SJCRH30 (cell line): ENCODE measurements at places on chromosomes 6 and 20. TPM values are rescaled to one million over a fixed set of nuclear protein-coding genes. Genes with fewer than 3 reads are reported as not detected.

DNA sequence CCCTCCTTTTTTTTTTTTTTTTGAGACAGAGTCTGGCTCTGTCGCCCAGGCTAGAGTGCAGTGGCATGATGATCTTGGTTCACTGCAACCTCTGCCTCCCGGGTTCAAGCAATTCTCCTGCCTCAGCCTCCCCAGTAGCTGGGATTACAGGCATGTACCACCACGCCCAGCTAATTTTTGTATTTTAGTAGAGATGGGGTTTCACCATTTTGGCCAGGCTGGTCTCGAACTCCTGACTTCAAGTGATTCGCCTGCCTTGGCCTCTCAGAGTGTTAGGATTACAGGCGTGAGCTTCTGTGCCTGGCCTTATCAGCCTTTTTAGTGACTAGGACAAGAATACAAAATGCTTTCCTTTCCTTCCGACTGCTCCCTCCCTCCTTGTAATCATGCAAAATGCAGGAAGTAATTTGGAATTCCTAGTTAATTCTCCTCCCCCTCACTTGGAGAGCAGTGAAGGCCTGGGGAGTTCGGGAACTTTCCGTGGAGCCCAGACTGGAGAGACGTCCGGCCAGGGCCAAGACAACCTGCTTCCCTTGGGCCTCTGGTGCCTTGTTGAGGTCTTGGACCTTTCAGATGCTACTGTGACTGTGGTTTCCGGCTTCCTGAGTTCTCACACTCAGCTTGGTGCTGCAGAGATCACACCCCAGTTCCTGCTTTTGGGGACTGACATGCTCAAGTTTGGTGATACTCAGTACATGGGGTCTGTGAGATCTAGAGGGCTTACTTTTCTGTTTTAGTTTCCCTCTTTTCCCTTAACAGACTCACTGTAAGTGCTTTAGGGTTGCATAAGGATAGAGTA, 3.9 kb upstream of the PHF20 start:
- DNase-seq: no peak

GDAP1L1 gene
- not detected in 2 replicates for total RNA-seq

DNA sequence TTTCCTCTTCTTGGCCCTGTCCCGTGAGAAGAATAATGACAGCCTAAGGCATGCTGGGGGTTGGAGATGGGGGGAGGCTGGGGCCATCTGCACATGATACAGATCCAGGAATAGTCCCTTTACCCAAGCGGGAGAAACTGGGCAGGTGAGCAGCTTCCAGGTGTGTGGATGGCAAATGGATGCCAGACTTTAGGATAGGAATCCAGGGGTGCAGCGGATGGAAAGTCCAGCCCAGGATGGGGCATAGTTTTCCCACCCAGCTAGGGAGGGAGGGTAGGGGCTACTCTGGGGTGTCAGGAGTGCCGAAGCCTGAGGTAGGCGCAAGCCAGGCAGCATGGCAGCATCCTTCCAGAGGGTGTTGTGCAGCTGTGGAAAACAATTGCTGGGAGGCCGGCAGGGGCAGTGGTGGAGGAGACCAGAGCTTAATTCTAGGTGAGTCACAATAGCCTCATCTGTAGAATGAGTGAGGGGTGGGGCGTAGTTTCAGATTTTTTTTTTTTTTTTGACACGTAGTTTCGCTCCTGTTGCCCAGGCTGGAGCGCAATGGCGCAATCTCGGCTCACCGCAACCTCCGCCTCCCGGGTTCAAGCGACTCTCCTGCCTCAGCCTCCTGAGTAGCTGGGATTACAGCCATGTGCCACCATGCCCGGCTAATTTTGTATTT, 15.4 kb upstream of the FAM110A start:
- DNase-seq: no peak

ADGB gene
- total RNA-seq: 0.28 and 0.43 TPM in 2 replicates
